ENCODE measurements at places on chromosomes 7 and 10.

GRCh38 chr10:117239051-117239450, 1.9 kb upstream of the SLC18A2 start:
- no peak for DNase-seq

DNA sequence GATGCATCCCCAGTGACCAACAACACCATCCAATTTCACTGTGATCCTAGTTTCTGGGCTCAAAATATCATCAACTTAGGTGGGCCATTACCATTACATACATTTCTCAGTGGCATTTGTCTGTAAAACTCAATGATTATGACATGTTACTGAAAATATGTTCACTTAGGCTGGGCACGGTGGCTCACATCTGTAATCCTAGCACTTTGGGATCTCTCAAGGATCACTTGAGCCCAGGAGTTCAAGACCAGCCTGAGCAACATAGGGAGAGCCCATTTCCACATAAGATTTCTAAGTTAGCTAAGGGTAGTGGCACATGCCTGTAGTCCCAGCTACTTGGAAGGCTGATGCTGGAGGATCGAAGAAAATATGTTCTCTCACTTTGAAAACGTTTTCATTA, 91.0 kb downstream of the TRIM24 start:
- no peak for DNase-seq

- DNase-seq = no peak
These were observed 17.2 kb upstream of the SLK start for GRCh38 chr10:103949728-103950127.

DNA sequence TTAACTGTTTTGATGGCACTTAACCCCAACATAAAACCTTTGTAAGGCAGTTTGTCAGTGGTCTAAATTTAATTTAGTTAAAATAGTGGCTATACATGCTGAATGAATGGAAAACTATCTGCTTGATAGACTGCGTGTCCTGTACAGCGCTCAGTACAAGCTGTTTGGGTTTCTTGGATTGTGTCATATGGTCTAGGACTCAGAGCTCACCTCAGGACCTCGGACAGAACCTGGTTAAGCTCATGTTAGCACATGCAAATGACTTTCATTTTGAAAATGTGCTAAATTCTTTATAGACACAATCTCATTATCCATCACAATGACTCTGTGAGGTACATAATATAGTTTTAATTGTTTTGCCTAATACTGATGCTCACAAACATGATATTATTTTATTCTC, 55.7 kb upstream of the RELN start:
- DNase-seq = no peak

GRCh38 chr7:63077841-63078240, 920.8 kb upstream of the ZNF722 start:
- no peak for DNase-seq

DNA sequence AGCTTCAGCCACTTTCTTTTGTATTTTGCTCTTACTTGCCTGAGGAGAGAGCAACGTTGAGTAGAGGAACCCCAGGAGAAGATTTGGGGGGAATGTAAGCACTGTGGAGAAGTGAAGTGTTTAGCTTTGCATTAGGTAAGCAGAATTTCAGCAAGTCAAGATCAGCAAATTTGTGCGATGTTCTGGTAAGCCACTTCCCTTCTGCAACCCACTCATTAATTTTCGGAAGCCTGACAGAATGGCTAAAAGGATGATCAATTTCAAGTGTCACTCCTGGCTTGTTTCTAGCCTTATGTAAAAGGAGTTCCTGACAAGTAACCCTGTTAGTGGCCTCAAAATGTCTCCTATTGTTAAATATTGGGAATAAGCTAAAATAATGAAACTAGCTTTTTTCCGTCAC, 48.5 kb upstream of the NXPH1 start:
- DNase-seq = no peak

DNA sequence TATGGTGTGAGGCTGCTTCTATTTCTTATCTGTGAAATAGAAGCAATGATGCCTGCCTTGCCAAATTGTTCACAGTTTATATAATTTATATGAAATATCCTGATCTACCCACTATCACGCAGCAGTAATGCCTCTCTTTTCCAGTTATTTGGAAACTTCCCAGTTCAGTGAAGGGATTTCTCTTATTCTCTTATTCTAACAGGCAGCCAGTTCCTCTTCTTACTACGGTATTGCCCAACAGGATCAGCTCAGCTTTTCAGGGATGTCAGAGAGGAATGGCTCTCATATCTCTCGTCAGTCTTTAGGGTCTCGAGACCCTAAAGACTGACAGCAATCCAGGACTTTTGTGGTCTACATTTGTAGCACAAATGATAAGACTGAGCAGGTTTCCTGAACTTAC, 215.6 kb downstream of the CREB5 start:
- no peak for DNase-seq

DNA sequence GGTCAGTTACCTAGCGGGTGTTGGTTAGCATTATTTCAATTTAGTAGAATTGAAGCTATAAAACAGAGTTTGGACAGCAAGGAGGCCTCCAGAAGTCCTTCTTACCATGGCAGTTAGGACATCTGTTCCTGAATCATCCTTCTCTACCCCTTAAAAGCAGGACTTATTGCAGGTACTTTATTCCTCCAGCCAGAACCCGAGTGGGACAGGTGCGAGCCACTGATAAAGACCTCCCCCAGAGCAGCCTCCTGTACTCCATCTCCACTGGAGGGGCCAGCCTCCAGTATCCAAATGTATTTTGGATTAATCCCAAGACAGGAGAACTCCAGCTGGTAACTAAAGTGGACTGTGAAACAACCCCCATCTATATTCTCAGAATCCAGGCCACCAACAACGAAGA, 54.6 kb downstream of the CDHR3 start:
- no peak for DNase-seq

GRCh38 chr7:90749262-90749661, 153.1 kb downstream of the CDK14 start:
- DNase-seq = no peak

DNA sequence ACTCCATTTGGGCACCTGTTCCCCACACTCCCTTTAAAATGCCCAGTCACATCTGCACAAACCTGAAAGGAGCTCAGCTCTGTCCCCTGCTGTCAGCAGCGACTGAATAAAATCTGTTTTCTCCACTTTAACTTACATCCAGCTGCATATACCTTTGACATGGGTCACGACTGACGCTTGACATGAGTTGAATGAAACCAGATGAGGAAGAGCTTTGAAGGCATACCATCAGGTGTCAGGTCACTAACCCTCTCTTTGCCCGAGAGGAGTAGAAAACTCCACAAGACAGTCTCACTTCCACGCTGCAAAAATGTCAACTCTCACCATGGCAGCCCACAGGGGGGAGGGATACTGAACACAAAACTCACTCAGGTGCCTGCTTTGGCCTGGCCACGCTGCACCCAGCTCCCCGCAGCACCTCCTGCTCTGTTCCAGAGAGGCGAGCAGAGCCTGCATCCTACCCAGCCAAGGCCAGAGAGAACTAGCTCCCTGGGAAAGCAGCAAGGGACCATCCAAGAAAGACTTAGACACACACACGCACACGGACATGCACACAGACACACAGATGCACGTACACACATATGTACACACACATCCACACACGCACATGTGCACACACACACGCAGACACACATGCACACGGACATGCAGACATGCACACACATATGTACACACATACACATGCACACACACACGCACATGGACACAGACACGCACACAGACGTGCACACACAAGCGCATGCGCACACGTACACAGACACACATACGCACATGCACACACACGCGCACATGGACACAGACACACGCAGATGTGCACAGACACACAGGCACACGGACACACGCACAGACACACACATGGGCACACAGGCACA, 191.0 kb downstream of the MAD1L1 start:
- DNase-seq = no peak

- no peak for DNase-seq
These were observed 12.9 kb downstream of the GRM8 start for GRCh38 chr7:127239814-127240213.

DNA sequence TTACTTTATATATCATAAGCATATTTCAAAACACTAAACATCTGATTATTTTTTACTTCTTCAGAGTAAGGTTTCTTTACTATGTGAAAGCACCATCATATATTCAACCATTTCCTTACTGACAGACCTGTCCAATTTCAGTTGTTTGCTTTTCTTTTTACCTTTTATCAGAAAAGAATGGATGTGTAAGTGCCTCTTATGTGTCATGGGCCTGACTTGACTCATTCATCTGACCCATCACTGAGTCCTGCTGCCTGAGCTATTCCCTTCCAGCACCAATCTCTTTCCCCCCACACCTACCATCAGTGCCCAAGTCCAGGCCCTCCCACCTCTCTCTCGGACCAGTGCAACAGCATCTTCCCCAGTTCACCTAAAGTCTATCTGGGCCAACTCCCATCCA, 41.7 kb upstream of the ARID5B start:
- DNase-seq = no peak

- no peak for DNase-seq
These were observed 1.2 kb downstream of the JAZF1 start for GRCh38 chr7:28179120-28180030.

- DNase-seq = no peak
These were observed 148.5 kb downstream of the MAPK8 start for GRCh38 chr10:48455055-48455391.

GRCh38 chr7:30471205-30471604, 7.4 kb downstream of the NOD1 start:
- DNase-seq = no peak

DNA sequence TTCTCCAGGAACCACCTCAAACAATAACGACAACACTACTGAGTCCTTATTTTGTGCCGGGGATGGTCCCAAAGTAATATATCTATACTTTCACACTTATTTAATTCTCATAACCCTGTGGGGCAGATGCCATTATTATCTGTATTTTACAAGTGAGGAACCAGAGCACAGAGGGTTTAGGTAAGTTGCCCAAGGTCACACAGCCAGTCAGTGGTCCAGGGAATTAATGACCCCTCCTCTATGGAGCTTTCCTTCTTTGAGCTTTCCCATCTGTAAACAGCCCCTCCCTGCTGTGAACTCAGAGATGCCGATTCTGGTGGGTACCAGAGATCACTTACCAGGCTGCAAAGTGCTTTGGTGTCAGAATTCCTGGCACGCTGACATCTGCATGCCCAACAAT, 105.7 kb downstream of the C10orf105 start:
- no peak for DNase-seq

DNA sequence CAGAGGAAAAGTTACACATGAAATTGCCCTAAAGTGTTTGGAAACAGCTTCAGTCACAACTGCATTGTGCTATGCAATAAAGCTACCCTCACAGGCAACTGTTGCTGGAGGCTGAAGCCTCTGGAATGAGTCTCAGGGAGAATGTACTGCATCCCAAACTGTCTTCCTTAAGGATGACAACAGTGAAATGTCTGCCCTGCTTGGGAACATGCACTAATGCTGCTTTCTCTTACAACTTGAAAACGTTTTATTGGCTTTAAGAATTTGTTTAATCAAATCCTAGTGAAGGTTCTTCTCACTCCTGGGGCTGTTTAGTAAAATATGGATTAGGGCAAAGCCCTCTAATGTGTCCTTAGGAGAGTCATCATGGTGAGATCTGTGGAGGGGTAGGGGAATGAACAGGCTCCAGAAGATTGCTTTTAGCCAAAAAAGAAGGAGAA, 215.4 kb downstream of the TWIST1 start:
- DNase-seq = no peak

- no peak for DNase-seq
These were observed 75.3 kb downstream of the DOCK4 start for GRCh38 chr7:112130729-112131410.

- no peak for DNase-seq
These were observed 56.2 kb downstream of the COL17A1 start for GRCh38 chr10:104029521-104029860.
